ENCODE measurements at places on chromosomes 13 and 19.
A peak's percentile ranks its signal among the peaks of the same experiment; 100 is the strongest.

DNA sequence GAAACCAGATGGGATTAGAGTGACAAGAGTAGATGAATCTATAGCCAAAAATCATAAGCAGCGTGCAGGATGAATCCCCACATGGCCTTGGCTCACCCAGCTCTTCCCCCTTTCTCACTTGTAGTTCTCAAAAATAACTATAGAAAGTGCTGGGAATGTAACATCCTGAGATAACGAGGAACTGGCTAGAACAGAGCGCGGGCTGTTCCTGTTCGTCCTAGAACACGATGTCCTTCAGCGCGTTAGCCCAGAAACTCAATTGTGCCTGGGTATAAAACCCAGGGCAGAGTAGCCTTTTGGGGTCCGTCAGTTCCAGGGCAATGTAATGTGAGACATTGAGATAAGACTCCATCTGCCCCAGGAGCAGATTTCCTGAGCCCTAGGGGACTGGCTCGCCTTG, 326.2 kb downstream of the TSHZ3 start:
- no peak for DNase-seq

DNA sequence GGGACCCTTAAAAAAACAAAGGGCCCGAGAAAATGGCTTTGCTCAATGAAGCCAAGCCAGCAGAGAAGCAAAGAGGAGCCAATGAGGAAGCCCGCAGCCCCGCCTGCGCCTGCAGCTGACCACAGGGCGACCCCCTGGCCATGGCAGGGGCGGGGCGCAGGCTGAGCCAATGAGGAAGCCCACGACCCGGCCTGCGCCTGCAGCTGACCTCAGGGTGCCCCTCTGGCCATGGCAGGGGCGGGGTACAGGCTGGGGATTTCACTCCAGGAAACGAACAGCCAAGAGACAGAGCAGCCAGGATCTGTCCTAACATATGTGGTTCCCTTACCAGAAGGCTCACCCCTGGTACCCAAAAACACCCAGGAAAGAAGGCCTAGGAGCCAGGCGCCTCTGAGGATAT, 101.4 kb downstream of the STK24 start:
- no peak for DNase-seq

DNA sequence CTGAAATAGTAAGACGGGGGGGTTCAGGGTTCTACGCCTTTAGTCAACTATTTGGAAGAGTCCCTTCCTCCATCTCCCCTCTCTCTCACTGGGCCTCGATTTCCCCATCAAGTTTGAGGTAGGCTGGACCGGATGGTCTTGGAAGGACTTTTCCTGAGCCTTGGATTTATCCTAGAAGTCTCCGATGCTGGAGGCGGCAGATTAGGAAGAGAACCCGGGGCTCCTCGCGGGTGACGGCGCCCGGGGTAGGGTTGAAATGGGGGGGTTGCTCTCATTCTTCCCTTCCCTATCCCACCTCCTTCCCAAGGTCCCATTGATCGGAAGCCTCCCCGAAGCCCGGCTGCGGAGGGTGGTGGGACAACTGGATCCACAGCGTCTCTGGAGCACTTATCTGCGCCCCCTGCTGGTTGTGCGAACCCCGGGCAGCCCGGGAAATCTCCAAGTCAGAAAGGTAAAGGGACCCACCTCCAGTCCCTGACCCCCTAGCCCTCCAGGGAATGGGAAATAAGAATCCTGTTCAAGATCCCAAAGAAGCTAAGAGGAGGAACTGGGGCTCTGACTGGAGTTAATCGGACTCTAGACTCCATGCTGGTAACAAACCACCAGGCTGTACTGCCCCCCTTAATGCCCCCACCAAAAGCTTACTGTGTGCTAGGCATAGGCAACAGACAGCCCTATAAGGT, 781 bp downstream of the QPCTL start:
- peak; percentile 90 for DNase-seq

GRCh38 chr19:46451352-46451751, 20.0 kb downstream of the PNMA8A start:
- no peak for DNase-seq

DNA sequence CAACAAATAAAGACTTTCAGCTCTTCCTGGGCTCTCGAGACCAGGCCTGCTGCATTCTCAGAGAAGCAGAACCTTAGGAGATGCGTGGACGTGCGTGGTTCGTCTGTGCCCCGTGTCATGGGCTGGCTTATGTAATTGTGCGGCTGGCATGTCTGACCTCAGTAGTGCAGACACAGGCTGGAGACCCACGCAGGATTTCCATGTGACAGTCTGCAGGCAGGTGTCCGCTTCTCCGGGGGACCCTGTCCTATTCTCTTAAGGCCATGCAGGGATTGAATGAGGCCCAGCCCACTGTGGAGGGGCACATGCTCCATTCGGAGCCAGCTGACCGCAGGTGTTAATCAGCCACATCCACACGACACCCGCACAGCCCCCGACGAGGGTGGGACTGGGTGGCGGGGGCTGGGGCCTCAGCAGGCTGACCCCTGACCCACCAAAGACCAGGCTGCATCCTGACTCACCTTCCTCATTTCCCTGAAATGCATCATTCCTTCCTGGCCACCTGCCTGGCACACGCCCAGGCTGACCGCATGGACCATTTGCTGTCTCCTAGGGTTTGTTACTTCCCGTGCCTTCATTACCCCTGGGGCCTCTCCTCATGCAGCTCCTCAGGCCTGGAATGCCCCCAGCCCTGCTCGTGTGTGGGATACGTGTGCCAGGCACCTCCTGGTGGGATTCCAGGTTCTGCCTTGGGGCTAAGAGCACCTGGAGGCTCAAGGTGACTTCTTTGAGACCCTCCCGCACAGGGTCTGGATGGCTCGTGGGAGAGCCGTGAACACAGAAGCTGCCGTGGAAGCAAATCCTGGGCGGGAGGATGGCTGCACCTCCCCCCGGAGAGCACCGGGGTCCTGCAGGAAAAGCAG, 10.7 kb upstream of the MCF2L start:
- DNase-seq, result no peak

DNA sequence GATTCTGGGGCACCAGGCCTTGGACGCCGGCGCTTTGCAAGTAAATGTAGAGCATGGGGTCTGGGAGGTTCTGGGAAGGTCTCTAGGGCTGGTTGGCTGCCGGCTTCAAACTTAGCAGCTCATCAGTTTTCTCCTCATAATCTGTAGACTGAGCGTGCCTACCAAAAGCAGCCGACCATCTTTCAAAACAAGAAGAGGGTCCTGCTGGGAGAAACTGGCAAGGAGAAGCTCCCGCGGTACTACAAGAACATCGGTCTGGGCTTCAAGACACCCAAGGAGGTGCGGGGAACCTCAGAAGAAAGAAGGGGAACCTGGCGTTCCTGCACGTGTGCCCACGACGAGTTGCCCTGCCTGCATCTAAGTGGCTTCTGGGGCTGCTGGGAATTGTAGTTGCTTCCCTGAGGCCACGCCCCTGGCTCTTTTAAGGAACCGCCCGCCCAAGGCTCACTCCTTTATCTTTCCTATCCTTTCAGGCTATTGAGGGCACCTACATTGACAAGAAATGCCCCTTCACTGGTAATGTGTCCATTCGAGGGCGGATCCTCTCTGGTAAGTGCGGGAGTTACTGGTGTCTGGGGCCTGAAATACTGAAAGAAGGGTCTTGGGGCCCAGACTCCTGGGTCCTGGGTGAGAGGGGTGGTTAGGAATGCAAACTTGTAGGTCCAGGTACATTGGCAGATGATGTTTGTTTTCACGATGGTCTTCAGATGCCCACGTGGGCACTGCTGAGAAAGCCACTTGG, 984 bp downstream of the RPS11 start:
- peak; percentile 98 for DNase-seq

DNA sequence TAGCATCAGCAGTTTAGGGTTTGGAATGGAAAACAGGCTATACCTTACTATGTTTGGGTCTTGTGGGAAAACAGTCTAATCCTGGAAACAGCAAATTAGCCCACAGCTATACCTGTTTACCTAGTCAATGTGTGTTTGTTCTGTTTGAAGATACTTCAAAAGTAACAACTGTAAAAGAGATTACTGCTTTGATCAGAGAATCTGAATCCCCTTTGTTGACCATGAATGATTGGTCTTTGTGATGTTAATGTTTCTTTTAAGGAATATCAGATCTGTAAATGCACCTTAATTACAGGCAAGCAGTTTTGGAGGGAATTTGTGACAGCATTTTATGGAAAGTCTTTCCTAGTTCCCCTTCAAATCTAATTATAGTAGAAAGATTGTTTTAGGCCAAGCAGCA, 20.7 kb upstream of the KLF5 start:
- no peak for DNase-seq
